ENCODE measurements at places on chromosomes 16 and 17.

DNA sequence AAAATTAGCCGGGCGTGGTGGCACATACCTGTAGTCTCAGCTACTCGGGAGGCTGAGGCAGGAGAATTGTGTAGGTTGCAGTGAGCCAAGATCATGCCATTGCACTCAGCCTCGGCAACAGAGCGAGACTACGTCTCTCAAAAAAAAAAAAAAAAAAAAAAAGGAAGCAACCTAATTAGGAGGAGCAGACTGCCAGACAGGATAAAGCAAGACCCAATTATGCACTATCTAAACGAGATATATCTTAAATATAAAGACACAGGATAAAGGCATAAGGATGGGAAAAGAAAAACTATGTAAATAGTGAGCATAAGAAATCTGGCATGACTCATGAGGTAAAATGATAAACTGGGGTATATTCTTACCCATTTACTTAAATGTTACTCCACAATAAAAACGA, 4.9 kb downstream of the TXNDC11 start:
- no peak for DNase-seq

GRCh38 chr17:82536512-82537201, 17.1 kb downstream of the FOXK2 start:
- no peak for DNase-seq

DNA sequence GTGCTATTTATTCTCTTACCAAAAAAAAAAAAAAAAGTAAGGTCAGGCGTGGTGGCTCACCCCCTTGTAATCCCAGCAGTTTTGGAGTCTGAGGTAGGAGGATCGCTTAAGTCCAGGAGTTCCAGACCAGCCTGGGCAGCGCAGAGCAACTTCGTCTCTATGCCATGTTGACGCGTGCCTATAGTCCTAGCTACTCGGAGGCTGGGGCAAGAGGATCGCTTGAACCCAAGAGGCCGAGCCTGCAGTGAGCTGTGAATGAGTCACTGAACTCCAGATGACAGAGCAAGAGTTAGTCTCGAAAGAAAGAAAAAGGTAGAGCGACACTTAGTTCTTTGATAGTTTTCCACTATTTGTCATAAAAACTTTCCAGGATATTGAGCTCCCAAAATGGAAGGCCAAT, 1.4 kb upstream of the TENT4B start:
- no peak for DNase-seq

- no peak for DNase-seq
Measured at GRCh38 chr16:3580686-3581085, 3.5 kb upstream of the NLRC3 start.

- no peak for DNase-seq
Measured at GRCh38 chr16:28930652-28931051, 1.1 kb upstream of the CD19 start.

DNA sequence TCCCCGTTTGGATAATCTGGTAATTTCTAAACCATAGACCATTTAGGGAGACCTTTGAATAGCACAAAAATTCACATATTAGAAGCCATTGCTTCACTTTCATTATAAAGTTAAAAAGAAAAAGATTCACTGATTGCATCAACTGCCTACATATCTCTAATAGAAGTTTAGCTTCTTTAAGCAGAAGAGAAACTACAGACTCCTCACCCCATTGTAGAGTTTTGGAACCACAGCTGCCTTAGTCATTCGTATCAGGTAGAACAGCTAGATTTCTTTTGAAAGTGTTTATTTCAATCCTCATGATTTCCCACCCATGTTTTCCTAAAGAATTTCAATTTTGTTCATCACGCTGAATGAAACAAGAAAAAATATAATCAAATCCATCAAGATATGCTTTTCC, 144.8 kb downstream of the CDH8 start:
- no peak for DNase-seq

GRCh38 chr16:12455287-12455798, 348.3 kb downstream of the CPPED1 start:
- DNase-seq = no peak

DNA sequence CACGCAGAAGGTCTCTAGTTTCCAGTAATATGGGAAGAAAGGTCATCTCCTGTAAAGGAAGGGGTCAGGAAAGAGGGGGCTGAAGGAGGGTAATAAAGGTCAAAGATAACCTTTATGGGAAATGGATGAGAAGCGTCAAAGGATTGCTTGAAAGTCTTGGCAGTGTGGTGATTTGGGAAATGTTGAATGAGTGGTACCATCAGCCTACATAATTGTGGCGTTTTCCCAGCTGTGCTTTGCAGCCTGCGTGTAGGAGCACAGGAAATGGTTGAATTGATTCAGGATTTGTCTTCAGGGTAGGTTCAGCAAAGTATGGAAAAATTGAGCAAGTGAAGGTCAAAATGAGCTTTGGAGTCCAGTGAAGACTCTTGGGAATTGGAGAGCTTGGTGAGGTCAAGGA, 115.8 kb upstream of the NOL11 start:
- DNase-seq = no peak

DNA sequence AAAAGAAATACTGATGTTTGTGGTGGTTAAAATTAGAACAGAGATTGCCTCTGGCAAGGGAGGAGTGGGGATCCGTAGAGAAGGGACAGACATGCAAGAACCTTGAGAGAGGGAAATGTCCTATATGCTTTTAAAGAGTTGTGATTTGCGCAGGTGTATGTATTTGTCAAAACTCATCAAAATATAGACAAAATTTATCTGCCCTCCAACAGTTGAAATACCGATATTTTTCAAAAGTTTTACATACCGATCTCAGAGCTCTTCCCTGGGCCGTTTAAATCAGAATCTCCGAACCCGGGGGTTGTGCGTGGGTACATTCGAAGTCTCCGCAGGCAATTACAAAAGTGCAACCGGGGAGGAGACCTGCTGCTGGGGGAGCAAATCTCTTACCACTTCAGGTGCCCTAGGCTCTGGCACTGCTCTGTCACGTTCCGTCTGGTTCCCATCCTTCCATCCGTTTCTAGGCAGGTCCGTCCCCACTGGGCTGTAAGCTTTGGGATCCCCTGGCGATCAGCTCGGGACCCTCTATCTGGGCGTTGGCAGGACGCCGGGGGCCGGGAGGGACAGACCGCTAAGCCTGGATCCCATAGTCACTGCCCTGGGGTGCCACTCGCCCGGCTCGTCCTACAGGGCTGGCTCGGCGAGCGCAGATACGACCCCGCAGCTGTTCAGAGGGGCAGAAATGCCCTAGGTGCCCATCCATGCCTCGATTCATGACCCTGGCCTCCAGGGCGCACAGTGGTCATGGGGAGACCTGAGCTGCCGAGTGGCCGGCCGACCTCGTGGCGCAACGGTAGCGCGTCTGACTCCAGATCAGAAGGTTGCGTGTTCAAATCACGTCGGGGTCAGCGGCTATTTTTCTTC, 4.2 kb downstream of the BORCS6 start:
- peak; percentile 79 for DNase-seq

- DNase-seq = no peak
Measured at GRCh38 chr16:14240219-14240843, 169.2 kb downstream of the MRTFB start.

DNA sequence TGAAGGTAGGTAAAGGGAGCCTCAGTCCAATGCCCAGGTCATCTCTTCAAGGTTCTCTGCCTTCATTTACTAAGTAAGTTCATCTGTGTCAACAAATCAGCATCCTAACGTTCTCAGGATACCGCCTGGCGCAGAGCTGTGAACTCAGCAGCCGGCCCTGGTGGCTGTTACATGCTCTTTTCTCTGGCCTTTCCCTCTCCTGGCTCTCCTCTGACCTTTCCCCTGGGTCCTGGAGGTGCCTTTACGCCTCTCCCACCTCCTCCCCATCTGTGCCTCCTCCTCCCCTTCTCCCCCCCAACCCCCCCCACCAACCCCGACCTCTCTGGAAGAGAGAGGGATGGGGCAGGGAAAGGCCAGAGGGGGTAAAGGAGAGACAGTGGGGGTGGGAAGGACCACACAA, 19.5 kb downstream of the COTL1 start:
- DNase-seq = no peak

DNA sequence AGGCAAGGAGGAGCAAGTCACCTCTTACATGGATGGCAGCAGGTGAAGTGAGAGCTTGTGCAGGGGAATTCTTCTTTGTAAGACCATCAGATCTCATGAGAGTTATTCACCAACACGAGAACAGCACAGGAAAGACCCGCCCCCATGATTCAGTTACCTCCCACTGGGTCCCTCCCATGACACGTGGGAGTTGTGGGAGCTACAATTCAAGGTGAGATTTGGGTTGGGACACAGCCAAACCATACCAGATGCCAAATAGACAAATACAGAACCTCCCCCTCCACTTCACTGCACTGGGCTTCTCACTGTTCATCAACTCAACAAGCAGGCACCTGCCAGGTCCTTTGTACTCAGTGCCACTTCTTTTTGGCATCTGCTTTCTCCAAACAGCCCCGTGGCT, 100.2 kb downstream of the WSCD1 start:
- DNase-seq = no peak

- DNase-seq = peak; percentile 11
Measured at GRCh38 chr16:49858200-49859124, 2.5 kb upstream of the ZNF423 start.

- DNase-seq = no peak
Measured at GRCh38 chr16:11235703-11235991, 20.4 kb downstream of the SOCS1 start.

DNA sequence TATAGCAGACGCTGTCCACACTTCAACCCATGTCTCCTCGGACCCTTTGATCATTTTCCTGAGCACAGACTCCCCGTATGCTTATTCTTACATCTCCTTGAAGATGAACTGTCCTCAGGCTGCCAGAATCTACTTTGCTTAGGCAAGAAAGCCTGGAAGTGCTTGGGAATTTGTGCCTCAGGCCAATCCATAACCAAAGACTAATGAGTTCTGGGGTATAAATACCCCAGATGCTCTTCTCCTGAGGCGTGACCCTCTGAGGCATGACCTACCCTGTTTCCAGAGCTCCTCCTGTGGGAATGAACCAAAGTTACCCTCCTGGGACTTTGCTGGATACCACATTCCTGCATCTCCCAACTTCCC, 10.1 kb upstream of the TEKT3 start:
- no peak for DNase-seq

DNA sequence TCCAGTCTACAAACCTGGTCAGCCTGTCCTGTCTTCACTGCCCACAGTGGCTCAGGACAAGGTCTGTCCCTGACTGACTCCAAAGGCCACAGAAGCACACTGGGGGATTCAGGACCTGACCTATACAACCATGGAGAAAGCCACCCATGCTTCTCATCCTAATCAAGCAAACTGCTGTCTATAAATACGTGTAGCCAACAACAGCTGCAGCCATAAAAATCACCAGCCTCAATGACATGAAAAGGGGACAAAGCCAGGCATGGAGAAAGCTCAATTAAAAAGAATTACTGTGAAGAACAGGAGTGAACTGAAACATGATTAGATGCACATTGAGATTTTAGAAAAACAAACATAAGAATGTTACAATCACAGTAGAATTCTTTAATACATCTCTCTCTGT, 170.1 kb downstream of the CDK5R1 start:
- no peak for DNase-seq

- DNase-seq = no peak
Measured at GRCh38 chr16:23132775-23133463, 16.3 kb downstream of the USP31 start.

GRCh38 chr16:87647431-87648185, 45.3 kb downstream of the JPH3 start:
- DNase-seq = no peak

DNA sequence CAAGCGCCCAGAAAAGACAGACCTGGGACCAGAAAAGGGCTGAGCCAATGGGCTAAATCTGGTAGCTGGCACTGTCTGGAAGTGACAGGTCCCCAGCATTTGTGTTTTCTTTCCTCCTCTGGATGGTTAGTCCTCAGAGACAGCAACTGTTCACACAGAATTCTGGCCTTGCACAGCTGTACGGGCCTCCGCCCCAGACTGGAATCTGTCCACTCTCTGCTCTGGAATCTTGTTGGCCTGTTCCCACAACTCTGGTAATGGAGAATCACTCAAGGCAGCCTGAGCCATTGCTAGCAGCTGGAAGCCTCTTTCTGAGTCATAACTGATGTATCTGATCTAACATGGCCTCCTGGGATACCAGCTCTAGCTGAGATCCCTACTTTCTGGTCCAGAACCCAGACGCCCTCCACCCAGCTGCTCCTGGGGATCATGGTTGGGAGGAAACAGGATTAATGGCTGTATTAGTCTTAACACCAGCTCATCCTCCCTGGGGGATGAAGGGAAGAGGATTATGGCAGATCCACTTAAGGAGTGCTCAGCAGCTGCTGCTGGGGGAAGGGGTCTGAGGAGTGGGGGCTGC, 9.1 kb downstream of the ZNF668 start:
- DNase-seq = no peak

- DNase-seq = no peak
Measured at GRCh38 chr17:10661437-10661836, 4.3 kb upstream of the MYH3 start.

DNA sequence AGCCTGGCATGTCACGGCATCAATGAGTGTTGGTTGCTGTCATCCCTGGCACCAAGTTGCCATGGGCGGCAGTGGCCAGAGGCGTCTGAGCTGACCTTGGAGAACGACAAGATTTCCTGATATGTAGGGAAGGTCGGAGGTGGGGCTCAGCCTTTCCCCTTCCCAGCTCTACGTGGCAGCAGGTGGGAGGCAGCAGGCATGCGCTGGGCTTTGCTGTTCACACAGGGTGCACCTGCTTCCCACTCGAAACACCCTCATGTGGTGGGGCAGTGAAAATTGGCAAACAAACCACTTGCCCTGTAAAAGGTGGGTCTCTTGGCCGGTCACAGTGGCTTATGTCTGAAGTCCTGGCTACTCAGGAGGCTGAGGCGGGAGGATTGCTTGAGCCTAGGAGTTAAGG, 12.3 kb upstream of the TFAP4 start:
- no peak for DNase-seq

GRCh38 chr17:1019451-1019850, 22.5 kb downstream of the TIMM22 start:
- DNase-seq = no peak

DNA sequence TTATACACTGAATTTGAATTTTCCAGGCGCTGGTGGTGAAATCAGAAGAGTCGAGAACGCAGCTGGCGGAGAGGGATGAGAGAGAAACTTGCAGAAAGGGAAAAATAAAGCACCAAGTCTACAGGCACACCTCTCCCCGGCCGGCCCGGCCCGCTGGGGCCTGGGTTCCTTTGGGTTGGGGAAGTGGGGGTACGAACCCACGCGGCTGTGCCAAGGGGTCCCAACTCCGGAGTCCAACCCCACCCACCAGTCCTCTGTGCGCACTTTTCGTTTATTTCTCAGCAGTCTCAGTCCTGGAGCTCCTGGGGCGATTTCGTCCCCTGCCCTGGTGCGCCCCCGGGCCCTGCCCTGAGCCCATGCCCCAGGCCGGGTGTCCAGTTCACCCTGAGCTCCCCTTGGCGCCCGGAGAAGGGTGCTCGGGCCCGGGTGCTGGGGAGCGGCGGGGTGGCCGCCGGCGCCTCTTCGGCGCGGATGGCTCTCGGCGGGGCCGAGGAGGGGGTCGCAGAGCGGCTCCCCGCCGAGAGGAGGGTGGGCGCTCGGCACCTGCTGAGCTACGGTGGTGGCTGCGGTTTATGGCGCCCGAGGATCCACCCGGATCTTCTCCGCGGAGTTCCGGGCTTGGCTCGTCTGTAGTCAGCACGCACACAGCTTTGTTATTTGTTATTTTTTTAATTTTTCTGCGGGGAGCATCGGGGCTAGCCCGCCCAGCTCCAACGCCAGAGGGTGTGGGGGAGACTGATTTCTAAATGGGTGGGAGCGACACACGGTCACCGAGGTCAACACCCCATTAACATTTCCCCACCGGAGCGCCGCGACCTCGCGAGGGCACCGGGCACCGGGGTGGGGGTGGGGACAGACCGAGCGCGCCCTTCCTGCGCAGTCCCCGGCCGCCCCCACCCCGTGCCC, 15.7 kb upstream of the CBX8 start:
- no peak for DNase-seq

GRCh38 chr17:49082231-49082630, 50.3 kb upstream of the B4GALNT2 start:
- no peak for DNase-seq
